ENCODE measurements at places on chromosomes 11 and 22. TPM values are rescaled to one million over a fixed set of nuclear protein-coding genes. Genes with fewer than 3 reads are reported as not detected.

The JAML gene
- total RNA-seq = 14.9 TPM

The SLC37A2 gene
- total RNA-seq = 6.6 TPM

The RAB39A gene
- total RNA-seq = 1.0 TPM

The RBFOX2 gene
- 80.0 TPM for total RNA-seq

- no peak for DNase-seq
Observed at GRCh38 chr22:30627471-30627870, 8.1 kb upstream of the SLC35E4 start.
